ENCODE measurements at places on chromosomes 1 and 21.

- no peak for DNase-seq
Observed at GRCh38 chr21:21096956-21097355, 98.7 kb downstream of the NCAM2 start.

GRCh38 chr1:115196296-115196695, 107.0 kb upstream of the TSPAN2 start:
- no peak for DNase-seq

DNA sequence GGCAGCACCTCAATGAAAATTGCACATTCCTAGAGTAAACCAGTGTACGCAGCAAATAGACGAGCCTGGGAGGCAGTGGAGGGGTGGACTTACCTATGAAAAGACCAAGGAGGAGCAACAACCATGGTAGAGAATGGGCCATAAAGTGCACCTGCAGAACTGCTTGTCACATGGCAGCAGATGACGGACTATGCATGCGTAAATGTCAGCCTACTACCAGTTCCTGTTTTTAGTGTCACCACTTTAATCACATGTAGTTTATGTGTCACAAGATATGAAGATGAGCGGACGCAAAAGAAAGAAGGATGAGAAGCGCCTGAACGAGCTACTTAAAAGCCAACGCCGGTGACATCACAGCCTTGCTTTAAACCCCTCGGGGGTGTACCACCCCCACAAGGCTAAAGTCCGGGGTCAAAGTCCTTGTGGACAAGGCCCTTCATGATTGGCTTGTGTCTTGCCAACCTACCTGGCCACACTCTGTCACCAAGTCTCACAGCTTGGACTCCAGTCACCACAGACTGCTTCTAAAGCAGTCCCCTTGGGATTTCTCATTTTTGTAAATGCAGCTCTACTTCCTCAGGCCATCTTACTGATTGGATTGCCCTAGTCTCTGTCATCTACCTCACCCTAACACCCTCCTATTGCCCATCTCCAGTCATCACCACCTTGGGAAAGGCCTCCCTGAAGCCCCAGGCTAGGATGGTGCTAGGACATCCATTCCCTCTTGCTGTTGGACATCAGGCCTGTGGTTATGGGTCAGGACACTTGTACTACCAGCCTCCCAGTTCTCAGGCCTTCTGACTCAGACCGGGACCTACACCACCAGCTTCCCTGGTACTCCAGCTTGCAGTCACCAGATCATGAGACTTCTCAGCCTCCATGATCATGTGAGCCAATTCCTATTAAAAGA, 6.0 kb upstream of the LY9 start:
- DNase-seq: no peak

DNA sequence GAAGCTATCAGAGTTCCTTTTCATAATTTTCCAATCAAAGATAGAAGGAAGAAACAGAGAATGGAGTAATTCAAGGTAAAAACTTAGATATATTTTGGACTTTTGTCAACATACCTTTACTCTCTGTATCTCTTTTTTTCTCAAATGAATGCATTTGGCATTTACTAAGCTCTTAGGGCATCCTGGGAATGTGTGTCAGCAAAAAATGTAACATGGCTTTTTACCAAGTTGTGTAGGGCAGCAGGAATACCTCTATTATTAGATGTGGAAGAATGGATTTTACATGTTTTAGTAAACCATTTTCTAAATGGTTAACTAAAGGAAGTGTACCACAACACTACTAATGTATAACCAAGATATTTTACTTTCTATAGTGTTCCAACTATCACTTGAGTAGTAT, 4.2 kb upstream of the COL11A1 start:
- no peak for DNase-seq

GRCh38 chr1:11377001-11377583, 101.9 kb upstream of the DISP3 start:
- DNase-seq: no peak

DNA sequence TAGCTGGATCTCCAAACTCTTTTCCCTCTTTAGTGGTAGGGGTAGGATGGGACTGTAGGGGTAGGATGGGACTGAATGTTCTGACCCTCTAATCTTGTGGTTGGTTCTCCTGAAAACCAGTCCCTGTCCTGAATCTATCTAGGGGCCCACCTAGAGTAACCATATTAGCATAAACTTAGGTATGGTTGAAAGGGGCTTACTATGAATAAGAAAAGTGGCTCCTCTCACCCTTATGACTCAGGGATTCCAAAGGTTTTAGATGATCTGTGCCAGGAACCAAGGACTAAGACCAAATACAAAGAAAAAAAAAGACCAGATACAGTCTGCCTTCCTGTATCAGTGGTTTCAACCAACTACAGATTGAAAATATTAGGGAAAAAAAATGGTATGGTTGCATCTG, 28.9 kb downstream of the RNF2 start:
- no peak for DNase-seq

GRCh38 chr1:37036667-37037053, 2.3 kb upstream of the GRIK3 start:
- no peak for DNase-seq

DNA sequence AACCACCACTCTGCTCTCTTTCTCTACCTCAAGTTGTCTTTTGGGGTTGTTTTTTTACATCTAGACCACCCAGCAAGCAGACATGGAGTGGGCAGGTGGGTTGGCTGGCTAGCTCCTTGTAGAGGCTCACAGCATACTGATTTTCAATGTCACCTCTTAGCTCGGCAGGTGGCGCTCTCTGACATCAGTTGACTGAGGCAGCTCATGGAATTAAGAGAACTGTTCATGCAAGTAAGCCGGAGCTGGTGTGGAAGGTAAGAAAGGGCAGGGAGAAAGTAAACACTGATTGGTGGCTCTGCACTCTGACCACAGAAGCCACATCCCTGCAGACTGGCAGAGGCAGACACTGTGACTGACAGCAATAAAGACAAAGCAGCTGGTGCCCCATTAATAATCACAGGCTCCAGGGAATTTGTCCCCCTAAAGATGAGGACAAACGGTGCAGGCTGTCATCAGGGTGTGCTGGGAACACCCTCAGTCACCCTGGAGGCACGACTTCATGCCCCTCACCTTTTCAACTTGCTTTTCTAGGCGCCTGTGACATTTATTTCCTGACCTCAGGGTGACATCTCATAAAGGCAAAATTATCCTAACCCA, 226.8 kb downstream of the LMX1A start:
- DNase-seq: peak; percentile 20

- DNase-seq: no peak
Observed at GRCh38 chr1:161177936-161178244, 583 bp upstream of the B4GALT3 start.

GRCh38 chr1:170593173-170594011, 61.4 kb downstream of the GORAB start:
- no peak for DNase-seq

DNA sequence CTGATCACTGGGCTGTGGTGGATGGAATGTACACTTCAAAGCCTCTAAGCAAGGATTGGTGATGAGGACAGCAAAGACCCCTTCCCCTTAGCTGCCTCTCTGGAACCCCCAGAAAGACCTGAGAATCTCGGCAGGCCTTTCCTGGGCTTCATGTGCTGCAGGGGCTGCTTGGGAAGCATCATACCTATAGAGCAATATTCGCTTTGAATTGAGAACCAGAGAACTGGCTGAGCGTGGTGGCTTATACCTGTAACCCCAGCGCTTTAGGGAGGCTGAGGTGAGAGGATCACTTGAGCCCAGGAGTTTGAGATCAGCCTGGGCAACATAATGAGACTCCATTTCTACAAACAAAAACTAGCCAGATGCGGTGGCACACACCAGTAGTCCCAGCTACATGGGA, 22.0 kb downstream of the CSF1 start:
- DNase-seq: no peak

GRCh38 chr1:106875622-106876021, 180.9 kb upstream of the PRMT6 start:
- DNase-seq: no peak

GRCh38 chr21:42560517-42561179, 47.0 kb downstream of the SLC37A1 start:
- DNase-seq: no peak

DNA sequence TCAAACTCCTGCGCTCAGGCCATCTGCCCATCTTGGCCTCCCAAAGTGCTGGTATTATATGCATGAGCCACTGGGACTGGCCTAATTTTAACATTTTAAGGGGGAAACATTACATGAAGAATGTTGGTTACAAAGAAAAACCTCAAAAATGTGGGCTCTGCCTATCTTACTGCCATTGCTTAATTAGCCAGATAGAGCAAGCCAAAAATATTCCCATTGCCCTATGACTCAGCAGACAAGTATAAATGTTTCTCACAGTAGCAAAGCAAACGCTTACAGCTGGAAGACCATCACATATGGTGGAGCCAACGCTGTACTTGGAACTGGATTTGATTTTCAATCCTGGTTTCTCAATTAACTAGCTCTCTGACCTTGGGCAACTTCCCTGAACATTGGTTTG, 502.0 kb downstream of the SMYD3 start:
- no peak for DNase-seq

DNA sequence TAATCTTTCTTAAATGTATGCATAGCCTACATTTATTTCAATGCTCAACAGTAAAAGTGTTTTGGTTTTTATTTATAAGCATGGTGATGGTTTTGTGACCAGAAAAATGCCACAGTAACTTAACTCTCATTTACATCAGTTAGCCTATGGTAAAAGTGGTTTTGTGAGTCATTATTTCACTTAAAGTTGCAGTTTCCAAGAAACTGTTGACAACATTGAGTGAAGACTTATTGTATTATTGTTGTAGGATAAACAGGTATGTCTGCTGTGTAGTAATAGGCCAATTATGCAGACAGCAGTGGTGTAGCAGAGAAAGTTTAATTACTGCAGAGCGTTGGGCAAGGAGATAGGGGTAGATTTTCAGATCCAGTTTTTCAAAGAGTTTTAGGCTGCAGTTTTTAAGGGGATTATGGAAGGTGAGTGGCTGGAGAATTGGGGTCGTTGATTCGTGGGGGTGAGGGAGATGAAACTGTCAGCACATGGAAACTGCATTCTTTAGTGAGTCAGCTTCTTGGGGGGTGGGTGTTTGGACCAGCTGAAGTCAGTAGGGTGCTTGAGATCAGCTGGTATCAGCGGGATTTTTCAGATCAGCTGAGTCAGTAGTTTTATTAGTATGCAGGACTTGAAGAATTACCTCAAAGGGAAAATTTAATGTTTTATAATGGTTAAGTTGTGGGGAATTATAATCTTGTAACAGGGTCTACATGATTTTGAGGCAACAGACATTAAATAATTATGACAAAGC, 168.7 kb upstream of the FMN2 start:
- no peak for DNase-seq

DNA sequence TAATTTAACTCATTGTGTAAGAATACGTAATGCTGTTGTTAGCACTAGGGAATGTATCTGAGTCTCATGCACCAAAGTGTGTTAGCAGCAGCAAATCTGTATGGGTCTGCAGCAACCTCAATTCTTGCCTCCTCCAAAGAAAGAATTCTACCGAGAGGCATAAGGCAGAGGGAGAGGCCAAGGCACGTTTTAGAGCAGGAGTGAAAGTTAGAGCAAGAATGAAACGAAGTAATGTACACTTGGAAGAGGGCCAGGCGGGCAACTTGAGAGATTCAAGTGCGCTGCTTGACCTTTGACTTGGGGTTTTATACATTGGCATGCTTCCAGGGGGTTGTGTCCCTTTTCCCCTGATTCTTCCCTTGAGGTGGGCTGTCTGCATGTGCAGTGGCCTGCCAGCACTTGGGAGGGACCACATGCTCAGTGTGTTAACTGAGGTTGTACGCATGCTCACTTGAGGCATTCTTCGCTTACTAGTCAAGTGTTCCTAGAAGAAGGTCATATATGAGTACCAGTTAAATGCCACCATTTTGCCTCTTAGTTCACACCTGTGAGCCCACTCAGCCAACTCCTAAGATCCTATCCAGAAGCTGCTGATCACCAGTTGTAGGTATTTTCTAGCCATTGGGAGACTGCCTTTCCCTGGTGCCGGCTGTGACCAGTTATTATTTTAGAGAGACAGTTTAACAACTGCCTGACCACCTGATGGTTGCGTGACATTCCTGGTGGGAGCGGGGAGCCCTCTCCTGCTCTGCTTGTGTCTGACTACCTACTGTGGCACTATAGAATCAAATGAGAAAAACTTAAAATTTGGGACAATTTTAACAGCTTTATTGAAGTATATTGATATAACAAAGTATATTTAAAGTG, 2.7 kb upstream of the CNN3 start:
- no peak for DNase-seq

DNA sequence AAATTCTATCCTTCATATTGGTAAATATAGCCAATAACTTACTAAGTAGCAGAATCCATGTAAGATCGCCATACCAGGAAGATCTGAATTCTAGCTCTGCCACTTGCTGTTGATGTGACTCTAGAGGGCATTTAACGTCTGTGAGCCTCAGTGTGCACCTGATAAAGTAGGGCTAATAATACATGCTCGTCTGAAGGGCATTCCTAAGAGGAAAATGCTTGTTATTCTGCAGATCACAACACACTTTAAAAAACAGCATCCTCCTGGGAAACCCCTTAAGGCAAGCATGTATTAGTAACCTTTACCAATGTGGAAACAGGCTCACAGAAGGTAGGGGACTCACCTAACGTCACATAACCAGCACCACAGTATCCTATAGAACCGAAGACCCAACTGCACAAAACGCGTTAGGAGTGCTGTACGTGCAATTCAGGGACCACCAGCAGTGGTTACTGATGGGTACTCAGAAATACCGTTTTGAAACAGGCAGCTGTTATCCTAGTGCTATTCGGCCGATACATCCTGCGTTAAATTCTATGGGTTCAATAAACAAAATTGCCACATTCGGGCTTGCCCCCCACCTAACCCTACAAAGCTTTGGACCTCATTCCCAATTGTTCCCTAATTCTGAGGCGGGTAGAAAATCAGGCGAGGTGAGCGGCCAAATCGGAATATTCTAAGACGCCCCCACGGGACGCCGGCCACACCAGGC, 758 bp downstream of the DEPDC1 start:
- DNase-seq: no peak

DNA sequence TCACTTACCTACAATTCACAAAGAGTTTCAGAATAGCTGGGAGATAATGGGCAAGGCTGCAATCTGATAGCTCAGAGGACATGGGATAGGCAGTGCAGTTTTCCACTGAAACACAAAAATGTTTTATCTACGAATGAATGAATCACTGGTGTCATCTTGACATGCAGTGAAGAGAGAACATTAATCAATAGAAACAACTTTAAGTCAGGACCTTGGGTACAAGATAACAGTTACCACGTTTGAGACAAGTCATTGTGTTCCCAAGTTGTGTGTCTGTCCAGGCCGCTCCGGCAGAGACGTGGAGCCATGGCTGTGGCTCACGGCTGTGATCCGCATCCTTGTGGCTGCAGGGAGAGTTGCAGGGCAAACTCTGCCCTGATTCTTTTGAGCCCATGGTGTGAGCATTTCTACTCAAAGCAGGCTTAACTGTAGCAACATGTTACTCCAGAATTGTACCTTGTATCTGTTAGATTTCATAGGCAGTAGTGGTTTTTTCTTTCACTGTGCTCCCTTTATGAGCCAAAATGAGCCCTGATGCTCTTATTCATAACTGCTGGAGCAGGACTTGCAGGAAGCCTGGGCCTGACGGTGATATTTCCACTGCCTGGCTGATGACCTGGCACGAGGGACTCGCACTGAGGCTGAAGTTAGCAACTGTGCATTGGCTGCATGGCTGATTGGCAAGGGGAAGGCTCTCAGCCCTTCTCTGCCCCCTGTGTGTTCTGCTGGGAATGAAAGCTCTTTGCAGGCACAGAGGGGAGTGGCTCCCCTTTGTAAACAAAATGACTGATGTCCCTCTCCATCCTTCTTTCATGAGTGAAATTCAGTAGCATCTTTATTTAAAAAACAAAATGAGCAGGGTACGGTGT, 465.2 kb downstream of the AJAP1 start:
- DNase-seq: no peak

- peak; percentile 45 for DNase-seq
Observed at GRCh38 chr1:8283058-8283884, 34.6 kb upstream of the SLC45A1 start.
